NCI-H748 treated with DMSO at 0.1 percent for 48 hours (cell line): ENCODE measurements at places on chromosomes 11 and 22.

DNA sequence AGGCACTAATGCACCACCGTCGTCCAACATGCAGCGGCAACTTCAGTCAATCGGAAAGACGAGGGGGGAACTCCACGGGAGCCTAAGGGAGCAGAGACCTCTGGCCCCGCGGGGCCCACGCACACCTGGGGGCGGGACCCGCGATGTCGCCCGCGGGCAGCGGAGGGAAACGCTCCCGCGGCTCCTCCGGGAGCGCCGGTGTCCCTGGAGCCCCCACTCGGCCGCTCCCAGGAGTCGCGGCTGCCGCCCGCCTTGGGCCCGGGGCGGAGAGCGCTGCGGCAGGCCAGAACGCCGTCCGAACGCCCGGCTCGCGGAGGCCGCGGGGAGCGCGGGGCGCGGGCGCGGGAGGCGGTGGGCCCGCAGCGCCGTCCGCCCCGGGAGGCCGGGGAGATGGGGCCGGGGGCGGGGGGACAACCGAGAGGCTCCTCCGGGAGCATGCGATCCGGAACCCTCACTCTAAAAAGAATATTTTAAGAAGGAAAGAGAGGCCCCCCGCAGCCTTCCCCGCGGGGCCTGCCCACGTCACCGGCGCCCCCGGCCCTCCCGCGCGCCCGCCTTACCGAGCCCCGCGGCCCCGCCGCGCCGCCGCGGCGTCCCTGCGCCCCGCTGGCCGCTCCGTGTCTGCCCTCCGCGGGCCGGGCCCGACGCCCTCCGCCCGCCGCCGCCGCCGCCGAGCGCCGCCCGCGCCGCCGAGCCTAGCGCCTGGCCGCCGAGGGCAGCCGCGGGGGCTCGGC lies 86.6 kb upstream of the ARHGAP32 start:
- DNase-seq = no peak

DNA sequence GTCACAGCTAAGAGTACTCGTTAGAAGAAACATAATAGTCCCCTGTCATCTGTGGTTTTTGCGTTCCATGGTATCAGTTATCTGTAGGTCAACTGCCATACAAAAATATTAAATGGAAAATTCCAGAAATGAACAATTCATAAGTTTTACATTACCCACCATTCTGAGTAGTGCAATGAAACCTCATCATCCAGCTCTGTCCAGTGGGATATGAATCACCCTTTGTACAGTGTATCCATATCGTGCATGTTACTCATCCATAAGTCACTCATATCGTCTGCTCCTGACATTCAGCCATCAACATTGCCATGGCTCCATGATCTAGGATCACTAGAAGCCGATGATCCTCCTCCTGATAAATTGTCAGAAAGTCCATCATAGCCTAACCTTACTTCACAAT lies 174.9 kb upstream of the C11orf87 start:
- DNase-seq = no peak

DNA sequence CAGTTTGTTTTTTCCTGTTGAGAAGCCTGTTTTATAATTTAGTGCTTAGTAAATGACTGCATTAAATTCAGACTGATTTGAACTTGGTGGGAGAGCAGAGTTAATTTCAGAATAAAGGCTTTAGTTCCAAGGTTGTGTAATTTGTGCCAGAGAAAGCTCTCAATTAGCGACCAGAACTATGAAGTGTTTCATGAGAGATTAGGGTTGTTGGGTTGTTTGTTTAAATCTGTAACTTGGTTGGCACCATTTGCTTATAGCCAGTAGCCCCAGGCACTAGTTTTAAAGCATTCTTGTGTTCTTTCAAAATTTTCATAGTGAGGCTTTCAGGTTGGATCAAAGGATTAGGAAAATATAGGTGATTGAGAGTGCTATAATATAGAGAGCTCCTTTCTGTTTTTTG lies 25.5 kb downstream of the UVRAG start:
- DNase-seq = no peak

DNA sequence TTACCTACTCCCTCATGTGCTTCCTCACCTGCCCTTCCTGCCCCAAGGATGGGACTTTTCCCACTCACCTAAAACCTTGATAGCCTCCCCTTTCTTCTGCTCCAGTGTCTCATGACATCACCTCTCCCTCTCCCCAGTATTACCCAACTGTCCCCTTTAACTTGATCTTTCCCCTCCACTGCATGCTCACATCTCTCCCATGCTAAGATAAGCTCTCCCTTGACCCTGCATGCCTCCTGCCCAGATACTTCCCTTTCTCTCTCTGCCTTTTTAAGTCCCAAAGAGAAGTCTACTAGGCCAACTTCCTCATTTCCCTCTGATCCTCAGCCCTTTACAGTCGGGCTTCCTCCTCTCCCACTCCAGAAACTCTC lies 14.8 kb downstream of the CD3E start:
- no peak for DNase-seq

DNA sequence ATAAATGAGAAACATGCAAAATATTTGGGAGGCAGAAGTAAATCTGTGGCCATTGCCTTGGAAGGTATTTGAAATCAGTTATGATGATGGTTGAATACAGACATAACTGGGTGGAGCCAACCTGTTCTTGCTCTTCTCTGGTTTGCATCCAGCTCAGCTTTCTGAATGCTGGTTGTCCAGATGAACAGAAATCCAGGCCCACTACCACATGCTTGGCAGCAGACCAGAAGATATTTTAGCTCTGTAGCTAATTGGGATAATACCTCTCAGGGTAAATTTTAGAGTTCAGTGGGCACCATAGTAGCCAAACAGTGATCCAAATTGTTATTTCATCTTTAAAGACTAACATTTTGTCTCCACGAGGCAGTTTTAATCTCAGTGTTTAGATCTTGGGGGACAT lies 308.3 kb downstream of the RAB38 start:
- DNase-seq = no peak

GRCh38 chr22:32904044-32904443 lies 102.5 kb downstream of the TIMP3 start:
- no peak for DNase-seq

DNA sequence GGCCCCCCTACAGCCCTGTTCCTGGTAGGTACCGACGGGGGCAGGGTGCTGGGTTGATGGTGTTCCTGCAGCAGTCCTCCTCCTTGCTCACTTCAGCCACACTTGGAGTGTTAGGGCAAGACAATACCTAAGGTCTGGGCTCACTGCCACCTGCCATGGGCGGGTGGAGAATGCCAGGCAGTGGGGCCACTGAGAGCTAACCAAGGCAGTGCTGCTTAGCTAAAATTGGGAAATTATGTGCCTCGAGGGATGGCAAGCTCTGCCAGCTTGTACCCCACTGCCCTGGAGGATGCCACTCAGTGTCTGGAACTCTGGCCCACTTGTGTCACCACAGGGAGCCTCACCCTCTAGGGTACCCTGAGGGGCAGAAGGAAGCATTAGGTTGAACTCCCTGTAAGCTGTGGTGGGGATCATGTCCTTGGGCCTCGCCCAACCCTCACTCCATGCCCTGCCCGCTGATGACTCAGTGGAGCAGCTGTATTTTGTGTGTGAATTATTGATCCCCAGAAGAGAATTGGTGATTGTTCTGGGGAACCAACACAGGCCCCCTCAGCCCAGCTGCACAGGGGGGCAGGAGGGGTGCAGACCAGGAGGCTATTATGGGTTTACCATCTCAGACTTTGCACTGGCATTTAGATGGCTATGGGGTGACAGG lies 17.7 kb downstream of the PHLDB1 start:
- no peak for DNase-seq

GRCh38 chr22:49518436-49518970 lies 309.2 kb downstream of the BRD1 start:
- DNase-seq = no peak

GRCh38 chr11:98398508-98398907 lies 622.2 kb upstream of the CNTN5 start:
- DNase-seq = no peak

GRCh38 chr22:44319685-44320084 lies 6.9 kb upstream of the SHISAL1 start:
- no peak for DNase-seq

- no peak for DNase-seq
Observed at GRCh38 chr11:10797001-10797400, 11.7 kb downstream of the EIF4G2 start.

- DNase-seq = no peak
Observed at GRCh38 chr22:50531962-50532674, 2.3 kb upstream of the TYMP start.

GRCh38 chr11:120174866-120175265 lies 36.0 kb upstream of the OAF start:
- no peak for DNase-seq

- DNase-seq = no peak
Observed at GRCh38 chr11:134230339-134230738, 5.9 kb downstream of the VPS26B start.

GRCh38 chr11:87859636-87860035 lies 315.6 kb downstream of the RAB38 start:
- no peak for DNase-seq

- DNase-seq = no peak
Observed at GRCh38 chr11:18368221-18368620, 26.1 kb upstream of the LDHA start.

DNA sequence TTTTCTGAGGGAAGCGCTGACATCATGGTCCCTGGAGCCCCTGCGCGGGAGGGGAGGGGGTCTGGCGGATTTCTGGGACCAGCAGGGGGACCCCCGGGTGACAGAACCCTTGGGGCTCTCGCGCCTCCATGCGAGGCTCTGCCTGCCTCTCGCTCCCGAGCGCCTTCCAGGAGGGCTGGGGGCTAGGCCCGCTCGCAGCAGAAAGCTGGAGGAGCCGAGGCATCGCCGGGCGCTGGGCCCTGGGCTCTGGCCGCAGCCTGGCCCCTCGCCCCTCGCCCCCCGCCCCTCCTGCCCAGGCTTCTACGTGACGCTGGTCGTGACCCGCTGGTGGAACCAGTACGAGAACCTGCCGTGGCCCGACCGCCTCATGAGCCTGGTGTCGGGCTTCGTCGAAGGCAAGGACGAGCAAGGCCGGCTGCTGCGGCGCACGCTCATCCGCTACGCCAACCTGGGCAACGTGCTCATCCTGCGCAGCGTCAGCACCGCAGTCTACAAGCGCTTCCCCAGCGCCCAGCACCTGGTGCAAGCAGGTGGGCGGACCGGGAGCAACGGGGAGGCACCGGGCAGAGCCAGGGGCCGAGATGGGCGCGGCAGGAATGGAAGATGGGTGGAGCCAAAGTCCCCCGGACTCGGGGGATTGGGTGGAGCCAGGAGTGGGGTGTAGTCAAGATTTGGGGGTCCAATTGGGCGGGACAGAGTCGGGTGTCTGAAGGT lies 5.4 kb downstream of the BEST1 start:
- DNase-seq = no peak

- no peak for DNase-seq
Observed at GRCh38 chr22:39471381-39472141, 14.7 kb downstream of the MGAT3 start.

GRCh38 chr11:93528252-93528651 lies 14.9 kb downstream of the SMCO4 start:
- no peak for DNase-seq

DNA sequence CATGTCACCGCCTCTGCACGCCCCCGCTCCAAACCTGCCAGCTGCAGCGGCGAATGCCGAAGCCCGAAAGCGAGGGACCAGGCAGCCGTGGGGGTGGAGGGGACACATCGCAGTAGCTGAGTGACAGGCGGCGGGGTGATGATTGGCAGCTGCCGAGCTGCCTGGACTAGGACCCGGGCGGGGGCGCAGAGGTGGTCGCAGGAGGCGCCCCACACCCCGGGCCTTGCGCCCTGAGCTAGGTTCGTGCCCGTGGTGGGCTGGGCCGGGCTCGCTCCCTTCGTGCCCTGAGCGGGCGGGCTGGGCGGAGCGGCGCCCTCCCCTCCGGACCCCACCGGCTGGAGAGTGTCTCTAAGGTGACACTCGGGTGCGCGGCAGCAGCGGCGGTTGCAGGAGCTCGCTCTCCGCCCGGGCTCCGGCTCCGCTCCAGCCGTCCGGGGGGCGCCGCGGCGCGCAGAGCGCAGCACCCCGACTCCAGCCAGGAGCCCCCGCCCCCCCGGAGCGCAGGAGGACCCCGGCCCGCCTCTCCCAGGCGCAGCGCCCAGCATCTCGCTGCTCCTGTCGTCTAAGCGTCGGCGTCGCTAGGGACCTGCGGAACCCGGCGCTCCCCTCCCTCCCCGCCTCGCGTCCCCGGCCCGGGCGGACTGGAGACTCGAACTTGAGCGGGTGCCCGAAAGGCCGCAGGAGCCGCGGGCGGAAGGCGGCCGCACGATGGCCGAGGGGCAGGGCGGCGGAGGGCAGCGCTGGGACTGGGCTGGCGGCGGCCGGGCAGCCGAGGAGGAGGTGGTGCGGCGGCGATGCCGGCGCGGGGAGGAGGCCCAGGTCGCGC lies 14.5 kb upstream of the DGKZ start:
- no peak for DNase-seq

DNA sequence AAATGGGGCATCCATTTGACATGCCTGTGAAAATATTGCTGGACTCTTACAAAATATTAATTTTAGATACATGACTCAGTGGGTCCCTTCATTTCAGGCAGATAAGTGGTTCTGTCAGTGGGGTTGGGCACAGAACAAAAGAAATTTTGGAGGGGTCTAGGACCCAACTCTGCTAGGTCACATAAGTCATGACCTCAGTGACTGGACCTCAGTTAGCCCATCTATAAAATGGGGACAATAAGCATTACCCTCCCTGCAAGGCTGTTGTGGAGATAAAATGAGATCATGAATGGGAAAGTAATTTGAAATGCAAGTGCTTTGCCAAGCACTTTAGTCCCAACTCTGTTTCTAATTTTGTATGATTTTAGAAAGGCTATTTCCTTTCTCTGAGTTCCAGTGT lies 23.8 kb downstream of the ADORA2A start:
- no peak for DNase-seq

- no peak for DNase-seq
Observed at GRCh38 chr11:115166820-115167219, 337.4 kb downstream of the CADM1 start.

GRCh38 chr11:93766504-93766903 lies 17.6 kb upstream of the MED17 start:
- no peak for DNase-seq

- DNase-seq = peak; percentile 1
Observed at GRCh38 chr11:117457031-117457785, 129.6 kb downstream of the CEP164 start.

DNA sequence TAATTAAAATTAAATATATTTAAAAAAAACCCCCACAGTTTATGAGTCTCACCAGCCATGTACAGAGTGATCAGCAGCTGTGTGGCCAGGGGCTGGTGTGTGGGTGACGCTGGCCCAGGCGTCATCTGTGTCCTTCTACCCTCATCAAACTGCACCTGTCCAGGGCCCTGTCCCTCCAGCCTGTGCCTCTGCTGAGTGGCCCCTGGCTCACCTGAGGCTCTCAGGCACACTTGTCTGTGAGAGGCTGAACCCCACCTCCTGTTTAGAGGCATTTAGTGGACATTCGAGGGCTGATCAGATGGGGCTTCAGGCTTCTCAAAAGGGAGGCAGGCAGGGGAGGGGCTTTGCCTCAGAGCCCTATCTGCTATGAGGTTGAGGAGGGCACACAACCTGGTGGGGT lies 29.9 kb upstream of the SMIM38 start:
- DNase-seq = no peak

DNA sequence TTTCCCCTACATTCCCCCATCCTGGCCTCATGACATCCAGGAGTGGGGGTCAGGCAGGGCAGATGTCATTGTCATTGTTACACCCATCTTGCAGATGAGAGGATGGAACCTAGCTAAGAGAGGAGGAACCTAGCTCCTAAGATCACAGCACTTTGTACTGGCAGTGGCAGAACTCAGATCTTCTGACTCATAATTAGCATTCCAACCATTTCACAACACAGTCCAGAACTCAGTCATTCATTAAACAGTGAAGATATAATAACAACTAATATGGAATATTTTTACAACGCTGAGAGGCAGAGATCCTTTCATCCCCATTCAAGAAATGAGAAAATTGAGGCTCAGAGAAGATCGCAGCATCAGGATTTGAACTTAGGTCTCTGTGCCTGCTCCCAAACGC lies 127.8 kb downstream of the CHST1 start:
- DNase-seq = no peak
